ENCODE measurements at places on chromosomes 13 and 19.
A peak's percentile ranks its signal among the peaks of the same experiment; 100 is the strongest.

- no peak for DNase-seq
These were observed 403 bp upstream of the SIAH3 start for GRCh38 chr13:45851956-45852355.

DNA sequence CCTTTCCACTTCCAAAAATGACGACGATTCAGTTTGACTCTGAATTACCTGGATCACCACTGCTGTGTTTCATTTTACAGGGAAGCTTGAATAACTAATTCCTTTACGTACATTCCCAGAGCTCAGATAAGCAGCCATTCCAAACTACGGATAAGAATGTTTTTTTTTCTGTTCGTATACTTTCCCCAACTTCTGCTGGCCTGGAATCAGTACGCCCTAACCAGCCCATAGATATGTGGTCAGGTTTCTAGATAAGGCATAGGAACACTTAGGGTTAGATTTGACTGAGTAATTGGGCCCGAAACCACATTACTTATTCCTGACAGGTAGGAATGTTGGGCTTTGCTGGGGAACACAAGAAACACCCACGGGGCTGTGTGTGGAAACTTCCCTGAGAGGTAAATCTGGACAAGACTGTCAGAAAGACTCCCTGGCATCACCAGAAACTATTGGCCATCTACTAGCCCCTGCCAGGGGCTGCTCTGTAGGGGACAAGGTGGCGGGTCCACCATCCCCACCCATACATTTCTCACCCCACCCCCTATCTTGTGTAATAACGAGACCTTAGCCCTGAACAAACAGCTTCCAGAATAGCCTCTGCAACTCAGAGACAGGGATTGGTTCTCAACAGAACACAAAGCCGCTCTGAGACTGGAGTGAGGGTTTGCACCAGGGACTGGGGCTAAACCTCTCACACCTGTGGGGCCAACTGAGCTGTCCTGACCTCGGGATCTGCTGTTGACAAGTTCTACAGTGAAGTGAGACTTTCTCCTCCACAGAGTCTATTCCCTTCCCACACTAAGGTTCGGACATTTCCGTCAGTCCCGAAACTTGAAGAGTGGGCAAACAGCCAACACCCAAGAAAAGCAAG is 15.6 kb downstream of the RHPN2 start:
- DNase-seq, result no peak

GRCh38 chr13:110944121-110944967 is 29.5 kb upstream of the ANKRD10 start:
- DNase-seq, result no peak

- no peak for DNase-seq
These were observed at the start of gene SIGLEC10 for GRCh38 chr19:51417107-51417809. Gene SIGLEC10, minus strand, starts transcription at chr19:51417642. Its CDS starts 61 bp downstream, at chr19:51417581.

DNA sequence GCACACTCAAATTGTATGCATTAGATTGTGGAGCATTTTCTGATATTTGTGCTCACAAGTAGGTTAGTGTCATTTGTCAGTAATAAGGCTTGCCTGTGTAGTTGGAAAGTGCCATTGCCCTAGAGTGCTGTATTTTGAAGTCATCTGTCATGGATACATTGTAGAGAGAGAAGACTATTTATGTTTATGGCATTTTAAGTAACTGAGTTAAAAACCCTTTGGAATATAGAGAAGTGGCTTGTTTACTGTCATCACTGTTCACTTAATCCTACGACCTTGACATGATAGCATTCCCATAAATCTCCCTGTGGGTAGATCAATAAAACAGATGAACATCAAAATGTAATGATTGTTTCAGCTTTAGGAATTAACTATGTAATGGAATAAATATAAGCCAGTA is 110.6 kb downstream of the MAB21L1 start:
- no peak for DNase-seq

DNA sequence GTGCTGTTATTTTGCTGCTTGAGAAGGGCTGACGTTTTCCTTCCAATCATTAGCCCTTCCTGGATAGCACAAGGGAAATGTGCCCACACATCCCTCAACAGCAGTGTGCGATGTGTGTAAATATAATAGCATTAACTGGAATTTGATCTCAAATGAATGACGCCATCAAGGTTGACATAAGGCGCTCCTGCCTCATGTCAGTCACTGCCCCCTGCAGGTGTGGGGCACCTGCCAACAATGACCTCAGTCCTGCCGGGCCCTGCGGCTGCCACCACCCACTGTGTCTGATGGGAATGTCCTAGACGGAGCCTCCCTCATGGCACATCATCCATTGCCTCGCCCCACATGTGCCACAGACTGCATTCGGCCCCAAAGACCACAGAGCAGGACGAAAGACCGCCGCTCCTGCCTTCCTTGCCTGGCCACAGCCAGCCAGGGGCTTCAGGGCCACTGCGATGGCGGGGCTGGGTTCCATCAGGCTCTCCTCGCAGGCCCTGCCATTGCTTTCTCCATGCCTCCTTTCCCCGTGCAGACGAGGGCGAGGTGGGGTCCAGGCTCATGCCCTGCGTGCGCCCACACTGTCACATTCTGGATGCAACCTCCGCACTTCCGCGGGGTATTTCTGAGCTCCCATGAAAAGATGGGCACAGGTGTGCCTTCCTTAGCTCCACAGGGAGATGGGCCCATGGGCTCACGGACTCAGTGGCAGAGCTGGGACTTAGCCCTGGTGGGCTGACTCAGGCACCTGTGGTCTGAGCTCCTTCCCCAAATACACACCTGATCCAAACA is 146.7 kb downstream of the SOX1 start:
- no peak for DNase-seq

DNA sequence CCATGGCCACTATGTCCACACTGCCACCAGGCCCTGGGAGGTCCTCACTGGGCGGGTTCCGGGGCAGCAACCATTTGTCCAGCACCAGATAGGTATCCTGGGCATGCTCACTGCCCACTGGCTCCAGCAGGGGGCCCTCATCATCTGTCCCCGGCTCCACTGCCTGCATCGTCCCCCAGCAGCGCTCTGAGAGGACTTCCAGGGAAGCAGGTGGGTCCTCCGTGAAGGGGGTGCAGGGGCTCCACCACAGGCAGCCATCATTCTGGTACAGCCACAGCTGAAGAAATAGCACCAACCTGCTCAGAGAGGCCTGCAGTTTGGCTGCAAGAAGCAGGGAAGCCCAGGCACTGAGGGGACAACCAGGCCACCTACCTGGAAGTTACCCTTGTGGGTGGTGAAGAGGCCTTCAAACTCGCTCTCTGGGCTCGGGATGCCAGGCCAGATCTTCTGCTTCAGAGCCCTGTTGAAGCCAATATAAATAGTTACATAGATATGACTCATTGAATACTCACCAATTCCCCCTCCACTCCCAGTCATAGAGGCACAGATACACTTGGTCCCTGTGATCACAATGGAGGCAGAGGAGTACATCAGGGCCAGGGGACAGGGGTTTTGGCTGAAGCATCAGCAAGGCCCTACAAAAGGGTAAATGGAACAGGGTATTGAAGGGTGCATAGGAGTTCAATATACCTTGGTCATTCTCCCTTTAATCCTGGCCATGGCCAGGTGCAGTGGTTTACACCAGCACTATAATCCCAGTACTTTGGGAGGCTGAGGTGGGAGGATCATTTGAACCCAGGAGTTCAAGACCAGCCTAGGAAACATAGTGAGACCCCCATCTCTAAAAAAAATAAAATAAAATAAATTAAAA is 4.1 kb downstream of the SWSAP1 start:
- peak; percentile 36 for DNase-seq

DNA sequence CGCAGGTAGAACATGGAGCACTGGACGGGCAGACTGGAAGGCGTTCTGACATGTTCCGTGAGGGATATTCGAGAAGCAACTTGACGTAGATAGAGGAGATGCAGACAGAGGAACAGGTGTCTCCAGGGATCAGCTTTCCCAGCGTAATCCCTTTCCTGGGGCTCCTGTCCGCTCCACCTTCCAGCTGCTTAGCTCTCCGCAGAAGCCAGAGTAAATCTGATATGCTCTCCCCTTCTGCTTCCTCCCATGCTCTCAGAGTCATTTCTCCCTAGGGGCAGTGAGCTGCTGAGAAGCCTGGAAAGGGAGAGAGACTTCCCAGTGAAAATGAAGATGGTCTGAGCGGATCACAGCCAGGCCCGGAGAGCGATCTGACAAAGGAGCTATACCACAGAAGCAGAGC is 23.0 kb upstream of the OLFM4 start:
- no peak for DNase-seq

GRCh38 chr13:67664502-67664901 is 434.4 kb upstream of the PCDH9 start:
- DNase-seq, result no peak

DNA sequence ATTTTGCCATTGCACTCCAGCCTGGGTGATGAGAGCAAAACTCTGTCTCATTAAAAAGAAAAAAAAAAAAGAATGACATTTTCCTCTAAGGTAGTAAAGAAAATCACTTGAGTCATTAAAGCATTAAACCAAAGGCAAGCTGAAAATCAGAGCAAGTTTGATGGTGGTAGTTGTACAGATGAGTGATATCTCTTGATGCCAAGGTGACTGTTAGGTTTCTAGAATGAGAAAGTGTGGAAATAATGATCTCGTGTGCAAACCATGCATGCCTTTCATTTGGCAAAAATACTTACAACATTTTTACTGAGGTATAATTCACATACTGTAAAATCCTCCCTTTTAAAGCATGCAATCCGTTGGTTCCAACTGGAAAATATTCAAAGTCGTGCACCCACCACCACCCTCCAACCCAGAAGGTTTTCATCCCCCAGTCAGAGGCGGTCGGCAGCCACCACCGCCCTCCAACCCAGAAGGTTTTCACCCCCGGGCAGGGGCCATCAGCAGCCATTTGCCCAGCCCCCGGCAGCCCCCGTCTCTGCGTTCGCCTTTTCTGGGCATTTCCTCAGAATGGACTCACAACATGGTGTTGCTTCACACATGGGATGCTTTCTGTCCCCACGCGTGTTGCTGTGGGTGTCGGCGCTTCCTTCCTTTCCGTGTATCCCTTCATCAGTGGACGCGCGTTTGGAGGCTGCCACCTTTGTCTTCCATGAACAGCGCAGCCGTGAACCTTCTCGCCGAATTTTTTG is 90.2 kb downstream of the ATP11A start:
- no peak for DNase-seq

GRCh38 chr13:40452038-40452666 is 214.3 kb downstream of the FOXO1 start:
- DNase-seq, result no peak

GRCh38 chr13:80430561-80430960 is 89.6 kb upstream of the SPRY2 start:
- no peak for DNase-seq

DNA sequence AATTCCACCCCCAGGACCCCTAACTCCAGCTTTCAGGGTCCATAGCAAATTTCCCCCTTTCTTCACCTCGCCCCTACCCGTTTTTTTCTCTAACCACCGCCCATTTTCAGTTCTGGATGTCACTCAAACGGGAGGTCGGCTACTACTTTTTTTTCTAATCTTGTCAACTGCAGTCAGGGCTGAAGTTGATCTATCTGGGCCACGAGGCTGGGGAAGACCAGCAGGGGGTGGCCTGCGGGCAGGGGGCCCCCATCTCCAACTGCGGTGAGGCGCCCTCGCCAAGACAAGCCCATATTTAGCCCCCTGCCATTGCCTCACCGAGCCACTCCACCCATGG is 748 bp downstream of the LHFPL6 start:
- DNase-seq, result no peak

GRCh38 chr13:27200413-27201070 is 28.9 kb upstream of the USP12 start:
- DNase-seq, result no peak

DNA sequence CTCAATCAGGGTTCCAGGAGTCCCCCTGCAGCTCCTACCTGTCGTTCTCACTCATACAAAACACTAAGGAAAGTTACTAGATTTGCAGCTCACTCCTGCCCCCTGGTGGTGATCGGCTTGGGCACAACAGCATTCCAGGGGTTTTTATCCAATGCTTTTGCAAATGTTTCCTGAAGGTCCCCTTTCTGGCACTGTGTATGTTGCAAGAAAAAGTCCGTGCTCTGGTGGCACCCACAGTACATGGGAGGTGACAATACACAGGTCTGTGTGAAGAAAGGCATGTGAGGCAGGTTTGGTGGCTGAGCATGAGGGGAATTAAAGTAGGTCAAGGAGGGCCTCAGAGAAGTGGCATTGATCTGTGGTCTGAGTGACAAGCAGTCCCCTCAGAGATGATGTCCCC is 8.6 kb upstream of the TYK2 start:
- peak; percentile 86 for DNase-seq

- DNase-seq, result no peak
These were observed 16.7 kb downstream of the ZNF100 start for GRCh38 chr19:21750586-21751128.
